Type B pancreatic cell (in vitro differentiated cells): ENCODE measurements at places on chromosomes 1 and 21. TPM values are rescaled to one million over a fixed set of nuclear protein-coding genes. Genes with fewer than 3 reads are reported as not detected.

Gene PIGM
- total RNA-seq = 9.4 and 12.0 TPM in 2 replicates

DNA sequence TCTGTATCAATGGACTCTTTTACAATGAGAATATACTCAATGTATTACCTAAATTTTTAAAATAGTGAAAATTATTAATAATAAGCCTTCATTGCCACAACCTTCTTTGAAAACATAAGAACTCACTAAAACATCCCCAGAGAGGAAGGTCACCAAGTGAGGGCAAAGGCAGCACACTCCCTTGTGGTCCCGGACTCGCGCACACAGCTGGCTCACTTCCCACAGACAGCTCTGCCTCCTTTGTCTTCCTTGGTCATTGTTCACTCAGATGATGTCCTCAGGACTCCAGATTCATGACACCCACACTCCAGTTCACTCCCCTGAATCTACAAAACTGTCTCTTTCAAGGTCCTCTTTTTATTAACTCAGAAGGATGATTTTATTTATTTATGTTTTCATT lies 19.2 kb upstream of the UBR4 start:
- H3K36me3 ChIP-seq = peaks cover 18% of the 10 kb centered on the region
- H3K4me3 ChIP-seq = no peak overlapping the region
- no peaks in the 10 kb centered on the region for H3K27me3 ChIP-seq
- H3K4me1 ChIP-seq = no peaks in the 10 kb centered on the region

Gene TIAM1
- 49.3 and 67.6 TPM in 2 replicates for total RNA-seq

Gene SAMSN1
- 2.6 and 6.0 TPM in 2 replicates for total RNA-seq

DNA sequence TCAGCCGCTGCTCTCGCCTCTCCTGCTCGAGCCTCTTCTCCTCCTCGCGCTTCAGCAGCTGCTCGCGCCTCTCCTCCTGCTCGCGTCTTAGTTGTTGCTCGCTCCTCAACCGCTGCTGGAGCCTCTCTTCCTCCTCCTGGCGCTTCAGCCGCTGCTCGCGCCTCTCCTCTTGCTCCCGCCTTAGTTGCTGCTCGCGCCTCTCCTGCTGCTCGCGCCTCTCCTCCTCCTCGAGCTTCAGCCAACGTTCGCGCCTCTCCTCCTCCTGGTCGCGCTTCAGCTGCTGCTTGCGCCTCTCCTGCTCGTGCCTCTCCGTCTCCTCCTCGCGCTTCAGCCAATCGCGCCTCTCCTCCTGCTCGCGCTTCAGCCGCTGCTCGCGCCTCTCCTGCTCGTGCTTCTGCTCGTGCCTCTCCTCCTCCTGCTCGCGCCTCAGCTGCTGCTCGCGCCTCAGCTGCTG lies 3.7 kb downstream of the TCHH start:
- no peak for DNase-seq
- H3K36me3 ChIP-seq = peaks cover 8% of the 10 kb centered on the region
- no peak overlapping the region for H3K4me3 ChIP-seq
- H3K4me1 ChIP-seq = no peaks in the 10 kb centered on the region

Gene TMEM81
- total RNA-seq = 3.3 and 5.8 TPM in 2 replicates

GRCh38 chr1:151841141-151841540 lies 1.5 kb upstream of the C2CD4D start:
- DNase-seq = no peak
- no peak overlapping the region for H3K4me3 ChIP-seq
- H3K36me3 ChIP-seq = peaks cover 8% of the 10 kb centered on the region

Gene PMVK
- 30.3 and 46.2 TPM in 2 replicates for total RNA-seq

DNA sequence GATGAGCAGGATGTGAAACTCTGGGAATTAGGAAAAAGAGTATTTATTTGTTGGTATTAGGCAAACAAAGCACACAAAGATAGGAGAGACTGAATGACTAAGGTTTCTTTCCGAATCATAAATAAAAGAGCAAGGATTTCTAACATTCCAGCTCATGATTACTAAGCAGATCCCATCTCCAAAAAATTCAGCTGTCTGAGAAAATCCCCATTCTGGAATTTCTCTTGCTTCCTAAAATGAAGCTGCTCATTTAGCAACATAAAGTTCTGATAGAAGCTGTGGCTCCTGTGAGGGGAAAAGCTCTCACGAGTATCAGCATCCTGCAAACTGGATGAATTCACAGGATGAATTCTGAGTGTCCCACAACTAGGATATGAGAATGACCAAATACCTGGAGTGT lies 6.7 kb upstream of the SH2D5 start:
- no peak for DNase-seq
- no peaks in the 10 kb centered on the region for H3K27me3 ChIP-seq
- H3K4me3 ChIP-seq = no peak overlapping the region
- H3K27ac ChIP-seq = no peak overlapping the region
- H3K4me1 ChIP-seq = no peaks in the 10 kb centered on the region

Gene TTC39A
- total RNA-seq = 16.3 and 21.1 TPM in 2 replicates

GRCh38 chr1:17828991-17829390 lies 73.9 kb downstream of the ACTL8 start:
- H3K36me3 ChIP-seq = no peaks in the 10 kb centered on the region
- no peak for DNase-seq
- H3K4me3 ChIP-seq = no peak overlapping the region
- no peak overlapping the region for H3K27ac ChIP-seq
- H3K27me3 ChIP-seq = peaks cover 56% of the 10 kb centered on the region
- no peaks in the 10 kb centered on the region for H3K4me1 ChIP-seq

Gene OLIG2
- total RNA-seq = 1.4 TPM in 1 of 2 replicates, not detected in the other

DNA sequence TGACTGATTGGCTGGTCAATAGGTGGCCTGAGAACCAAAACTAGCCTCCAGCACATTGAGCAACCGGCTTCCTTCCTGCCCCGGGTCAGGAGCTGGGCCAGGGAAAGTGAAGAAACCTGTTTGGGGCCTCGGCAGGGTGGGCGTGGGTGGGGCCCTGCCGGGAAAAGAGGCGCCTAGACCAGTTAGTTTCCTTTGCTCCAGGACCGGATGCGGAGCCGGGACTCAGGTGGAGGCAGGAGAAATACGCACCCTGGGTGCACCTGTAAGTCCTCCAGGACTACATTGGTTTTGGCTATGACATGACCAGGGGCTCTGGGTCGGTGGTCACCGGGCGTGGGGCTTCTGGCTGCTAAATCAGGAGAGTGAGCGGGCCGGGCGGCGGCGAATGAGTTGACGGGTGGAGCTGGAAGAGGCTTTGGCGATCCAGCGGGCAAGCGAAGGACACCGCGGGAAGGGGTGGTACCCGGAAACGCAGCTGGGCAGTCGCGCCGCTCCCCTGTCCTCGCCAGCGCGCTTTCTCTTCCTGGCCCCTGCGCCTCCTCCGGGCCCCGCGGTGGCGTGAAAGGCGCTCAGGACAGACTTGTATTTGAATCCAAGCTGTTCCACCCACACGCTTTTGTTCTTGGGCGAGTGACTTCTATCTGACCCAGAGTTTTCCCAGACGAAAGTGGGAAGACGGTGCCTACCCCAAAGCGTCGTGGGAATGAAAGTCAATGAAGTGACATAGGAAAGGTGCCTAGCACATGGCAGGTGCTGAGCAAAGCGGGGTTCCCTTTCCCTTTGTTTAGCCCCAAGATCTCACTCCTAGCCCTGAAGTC lies 30.6 kb upstream of the JUN start:
- H3K27ac ChIP-seq = peak overlapping the region; percentile 98
- DNase-seq = no peak
- H3K36me3 ChIP-seq = no peaks in the 10 kb centered on the region

Gene LCE2A
- total RNA-seq = not detected in 2 replicates

GRCh38 chr21:34553151-34553952 lies 41.3 kb upstream of the KCNE1 start:
- H3K27ac ChIP-seq = peak overlapping the region; percentile 9
- H3K36me3 ChIP-seq = peaks cover 9% of the 10 kb centered on the region
- peaks cover 9% of the 10 kb centered on the region for H3K4me1 ChIP-seq
- H3K27me3 ChIP-seq = no peaks in the 10 kb centered on the region

Gene LAMC1
- total RNA-seq = 164 and 178 TPM in 2 replicates

GRCh38 chr1:221801773-221802516 lies 60.1 kb upstream of the DUSP10 start:
- no peak for DNase-seq
- no peak overlapping the region for H3K27ac ChIP-seq
- H3K4me3 ChIP-seq = no peak overlapping the region
- H3K36me3 ChIP-seq = no peaks in the 10 kb centered on the region

- peaks cover 10% of the 10 kb centered on the region for H3K4me1 ChIP-seq
- no peak for DNase-seq
- H3K27me3 ChIP-seq = peaks cover 6% of the 10 kb centered on the region
- peak overlapping the region; percentile 83 for H3K27ac ChIP-seq
- peaks cover 6% of the 10 kb centered on the region for H3K36me3 ChIP-seq
Measured at GRCh38 chr21:38380481-38381137, 117.7 kb downstream of the ERG start.

Gene TCP10L
- total RNA-seq = 0.93 and 1.2 TPM in 2 replicates

DNA sequence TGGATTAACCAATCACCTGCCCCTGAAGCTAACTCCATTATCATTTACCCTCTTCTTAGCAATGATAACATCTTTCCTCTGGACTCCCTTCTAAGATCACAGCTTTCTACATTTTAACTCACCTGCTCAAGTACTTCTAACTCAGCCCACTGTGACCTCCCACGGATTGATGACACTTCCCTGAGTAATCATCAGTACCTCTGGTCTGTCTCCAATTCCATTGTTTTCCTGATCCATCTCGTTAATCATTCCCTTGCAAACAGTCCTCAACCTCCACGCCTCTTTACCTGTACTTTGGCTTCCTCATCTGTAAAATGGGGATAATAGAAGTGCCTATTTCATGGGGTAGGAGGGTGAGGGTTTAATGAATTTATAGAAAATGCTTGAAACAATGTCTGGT lies 195.3 kb upstream of the APP start:
- no peak overlapping the region for H3K4me3 ChIP-seq
- H3K36me3 ChIP-seq = no peaks in the 10 kb centered on the region
- no peak for DNase-seq
- H3K4me1 ChIP-seq = no peaks in the 10 kb centered on the region
- no peaks in the 10 kb centered on the region for H3K27me3 ChIP-seq

Gene CD1D
- 0.24 and 0.29 TPM in 2 replicates for total RNA-seq

DNA sequence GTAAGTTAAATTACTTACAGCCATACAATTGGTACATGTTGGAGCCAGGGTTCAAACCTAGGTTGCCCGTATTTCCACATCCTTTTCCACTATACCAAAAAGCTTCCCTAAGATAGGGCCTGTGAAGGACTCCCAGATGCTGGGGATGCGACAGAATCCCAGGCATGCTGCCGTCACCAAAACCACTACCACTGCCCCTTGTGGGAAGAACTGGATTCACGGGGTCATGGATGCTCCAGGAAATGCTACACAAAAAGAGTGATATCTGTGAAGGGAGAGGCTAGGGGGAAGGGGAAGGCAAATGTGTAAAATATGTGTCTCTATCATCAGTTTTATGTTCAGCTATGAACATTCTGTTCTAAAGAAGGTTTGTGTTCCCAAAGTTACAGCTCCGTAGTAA lies 133.9 kb upstream of the IVNS1ABP start:
- no peaks in the 10 kb centered on the region for H3K27me3 ChIP-seq
- H3K4me3 ChIP-seq = no peak overlapping the region
- no peak overlapping the region for H3K27ac ChIP-seq
- H3K4me1 ChIP-seq = peaks cover 7% of the 10 kb centered on the region
- DNase-seq = no peak

GRCh38 chr1:97903626-97904025 lies 17.2 kb downstream of the DPYD start:
- H3K4me3 ChIP-seq = no peak overlapping the region
- no peak for DNase-seq
- H3K36me3 ChIP-seq = no peaks in the 10 kb centered on the region
- peaks cover 5% of the 10 kb centered on the region for H3K4me1 ChIP-seq

- H3K27ac ChIP-seq = no peak overlapping the region
- no peak for DNase-seq
- H3K4me1 ChIP-seq = no peaks in the 10 kb centered on the region
- no peak overlapping the region for H3K4me3 ChIP-seq
- no peaks in the 10 kb centered on the region for H3K36me3 ChIP-seq
Measured at GRCh38 chr1:1142844-1143243, 27.0 kb upstream of the C1orf159 start.

DNA sequence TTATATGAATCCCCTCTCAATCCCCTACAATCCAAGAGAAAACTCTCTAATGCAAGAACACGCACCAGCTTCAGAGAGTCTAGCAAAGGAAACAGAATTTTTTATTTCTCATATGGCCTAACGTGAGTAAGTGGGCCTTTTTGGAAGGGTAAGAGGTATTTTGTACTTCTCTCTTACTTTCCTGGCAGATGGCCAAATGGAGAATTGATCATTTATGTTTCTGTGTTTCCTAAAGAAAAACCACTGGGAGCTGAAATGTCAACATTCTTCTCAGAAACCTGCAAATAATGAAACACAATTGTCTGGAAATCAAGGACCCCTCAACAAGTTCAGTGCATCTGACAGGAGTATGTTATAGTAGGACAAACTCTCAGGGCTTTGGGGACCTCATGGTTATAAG lies 176.4 kb upstream of the C8B start:
- DNase-seq = no peak
- H3K36me3 ChIP-seq = no peaks in the 10 kb centered on the region
- H3K4me1 ChIP-seq = no peaks in the 10 kb centered on the region
- no peak overlapping the region for H3K4me3 ChIP-seq
- no peak overlapping the region for H3K27ac ChIP-seq
- H3K27me3 ChIP-seq = peaks cover 13% of the 10 kb centered on the region

DNA sequence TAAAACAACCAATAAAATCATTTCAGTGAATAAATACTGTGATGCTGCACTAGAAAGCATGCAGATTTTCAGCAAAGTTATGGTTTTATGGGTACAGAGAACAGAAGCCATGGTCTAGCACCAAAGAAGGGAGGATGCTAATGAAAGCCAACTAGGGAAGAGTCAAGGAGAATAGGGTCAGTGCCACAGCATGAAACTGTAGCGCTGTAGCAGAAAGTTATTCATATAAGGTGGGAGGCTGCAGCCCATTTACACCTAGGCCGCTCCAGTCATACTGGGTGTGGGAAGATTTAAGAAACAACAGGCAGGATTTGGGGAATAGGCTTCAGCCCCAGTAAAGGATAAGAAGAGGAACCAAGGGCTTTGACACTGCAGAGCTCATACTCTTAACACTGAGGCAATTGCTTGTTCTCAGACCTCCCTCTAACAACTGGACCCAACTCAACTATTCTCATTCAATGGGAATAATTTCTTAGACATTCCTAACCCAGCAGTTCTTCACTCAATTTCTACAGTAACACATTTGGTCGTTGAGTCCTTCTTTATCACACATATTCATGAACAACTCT lies 4.4 kb downstream of the IFI16 start:
- H3K4me3 ChIP-seq = no peak overlapping the region
- peaks cover 13% of the 10 kb centered on the region for H3K36me3 ChIP-seq
- peaks cover 4% of the 10 kb centered on the region for H3K27me3 ChIP-seq

Gene ZFP69
- 2.2 and 5.1 TPM in 2 replicates for total RNA-seq

DNA sequence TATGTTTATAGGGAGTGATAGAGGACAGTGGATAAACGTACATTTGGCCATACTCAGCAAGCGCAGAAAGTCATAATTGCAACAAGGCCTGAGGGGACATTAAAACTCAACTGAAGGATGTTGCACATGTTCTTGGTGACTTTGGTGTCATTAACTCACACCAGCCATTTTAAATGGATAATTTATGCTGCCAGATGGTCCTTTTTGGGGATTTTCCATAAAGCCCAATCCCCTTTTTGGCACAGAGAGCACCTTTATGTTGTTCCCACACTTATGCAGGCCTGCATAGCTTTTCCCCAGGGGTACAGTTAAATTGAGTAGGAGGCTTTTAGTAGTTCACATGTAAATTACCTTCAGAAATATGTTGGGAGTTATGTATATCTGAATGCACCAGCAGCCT lies 279.6 kb downstream of the NFIA start:
- H3K36me3 ChIP-seq = peaks cover 11% of the 10 kb centered on the region
- peaks cover 23% of the 10 kb centered on the region for H3K4me1 ChIP-seq
- H3K27me3 ChIP-seq = peaks cover 3% of the 10 kb centered on the region
- DNase-seq = no peak
- H3K27ac ChIP-seq = peak overlapping the region; percentile 53
- H3K4me3 ChIP-seq = no peak overlapping the region
